Activated CD4-positive, alpha-beta memory T cell treated with anti-CD3 and anti-CD28 coated beads, Interleukin-2, amount 10 ng/mL, durations not matched to agents 7 days and 5 days (primary cell): ENCODE measurements at places on chromosomes 6 and 20.

GRCh38 chr6:25302151-25302550, 23.0 kb downstream of the CARMIL1 start:
- DNase-seq = no peak

DNA sequence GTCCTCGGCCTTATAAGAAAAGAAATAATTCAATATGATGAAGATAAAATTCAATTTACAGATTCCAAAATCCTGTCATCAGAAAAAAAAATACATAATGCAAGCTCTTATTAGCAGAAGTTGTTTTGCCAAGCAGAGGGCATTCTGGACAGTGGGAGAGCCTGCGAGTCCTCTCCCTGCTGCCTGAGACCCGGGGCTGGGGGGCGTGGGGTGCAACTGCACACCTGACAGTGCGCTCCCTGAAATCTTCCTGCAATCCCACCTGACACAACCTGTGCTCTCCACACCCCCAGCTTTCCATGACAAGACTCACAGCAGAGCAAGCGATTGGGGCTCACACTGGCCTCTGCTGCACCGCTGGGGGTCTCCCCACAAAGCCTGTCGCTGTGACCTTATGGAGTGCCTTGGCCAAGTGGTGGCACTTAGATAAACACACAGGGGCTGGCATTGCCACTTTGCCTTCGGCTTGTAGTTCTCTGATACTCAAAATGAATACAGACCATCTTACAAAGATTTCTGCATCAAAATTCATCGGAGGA, 130.3 kb upstream of the PDE10A start:
- no peak for DNase-seq

- DNase-seq = no peak
Measured at GRCh38 chr6:150024646-150025155, 631 bp downstream of the RAET1L start.

GRCh38 chr6:167094436-167094819, 28.5 kb upstream of the CCR6 start:
- DNase-seq = no peak

DNA sequence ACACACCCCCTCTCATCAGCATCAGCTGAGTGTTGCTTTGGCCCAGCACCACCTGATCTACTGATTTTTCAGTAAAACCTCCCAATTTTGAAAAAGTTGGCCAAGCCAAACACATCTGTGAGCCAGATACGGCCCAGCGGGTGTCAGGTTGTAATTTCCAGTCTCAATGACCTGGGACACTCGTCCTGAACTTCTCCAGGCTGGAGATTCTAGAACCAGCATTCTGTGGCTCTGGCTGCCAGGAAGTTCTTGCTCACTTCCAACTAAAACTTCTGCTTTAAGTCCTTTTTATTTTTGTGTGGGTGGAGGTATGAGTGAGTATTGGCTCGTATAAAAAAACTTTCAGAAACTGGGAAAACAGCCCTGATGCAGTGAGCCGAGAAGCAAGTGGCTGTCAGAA, 5.1 kb downstream of the KIAA1755 start:
- DNase-seq = no peak

DNA sequence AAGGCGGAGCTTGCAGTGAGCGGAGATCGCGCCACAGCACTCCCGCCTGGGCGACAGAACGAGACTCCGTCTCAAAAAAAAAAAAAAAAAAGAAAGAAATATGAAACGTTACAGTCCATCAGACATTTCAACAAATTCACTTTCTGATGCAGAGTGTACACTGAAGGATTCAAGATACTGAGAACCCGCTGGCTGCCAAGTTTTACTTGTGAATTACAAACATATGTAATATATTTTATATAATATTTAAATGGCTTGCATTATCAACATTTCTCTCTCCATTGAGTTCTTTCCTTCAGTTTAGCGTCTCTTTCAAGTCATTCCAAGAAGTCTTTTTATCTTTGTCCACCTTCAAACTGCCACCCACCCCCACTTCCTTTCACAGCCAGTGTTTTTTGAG, 240.9 kb upstream of the RNF217 start:
- DNase-seq = no peak

DNA sequence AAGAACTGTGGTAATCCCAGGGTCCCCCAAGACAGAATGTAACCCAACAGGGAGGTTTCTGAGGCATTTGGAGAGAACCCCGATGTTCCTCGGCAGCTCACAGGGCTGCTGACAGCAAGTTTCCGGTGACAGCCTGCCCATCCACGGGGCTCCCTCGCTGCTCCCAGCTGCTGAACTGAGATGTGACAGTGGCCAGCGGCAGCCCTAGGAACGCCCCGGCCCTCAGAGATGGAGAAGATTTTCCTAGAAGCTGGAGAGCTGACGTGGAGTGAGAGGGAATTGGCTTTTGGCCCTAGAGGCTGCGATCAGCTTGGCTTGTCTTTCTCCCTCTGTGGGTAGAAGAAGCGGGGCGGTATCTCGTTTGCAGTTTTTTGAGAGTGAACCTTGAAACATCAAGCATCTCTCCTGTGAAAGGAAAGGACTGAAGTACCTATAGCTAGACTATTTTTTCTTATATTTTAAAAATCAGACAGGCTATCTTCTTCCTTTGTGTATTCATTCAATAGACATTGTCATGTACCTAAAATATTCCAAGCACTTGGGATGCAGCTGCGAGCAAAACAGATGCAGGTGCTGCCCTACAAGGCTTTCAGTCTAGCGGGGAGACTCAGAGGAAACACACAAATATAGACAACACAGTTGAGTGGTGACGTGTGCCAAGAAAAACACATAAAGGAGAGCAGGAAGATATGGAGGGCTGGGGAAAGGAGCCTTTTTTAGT, 28.4 kb upstream of the NFATC2 start:
- no peak for DNase-seq

GRCh38 chr6:44228836-44229235, 5.4 kb downstream of the SLC29A1 start:
- DNase-seq = no peak

GRCh38 chr20:13625304-13625979, 13.3 kb downstream of the TASP1 start:
- DNase-seq = no peak

DNA sequence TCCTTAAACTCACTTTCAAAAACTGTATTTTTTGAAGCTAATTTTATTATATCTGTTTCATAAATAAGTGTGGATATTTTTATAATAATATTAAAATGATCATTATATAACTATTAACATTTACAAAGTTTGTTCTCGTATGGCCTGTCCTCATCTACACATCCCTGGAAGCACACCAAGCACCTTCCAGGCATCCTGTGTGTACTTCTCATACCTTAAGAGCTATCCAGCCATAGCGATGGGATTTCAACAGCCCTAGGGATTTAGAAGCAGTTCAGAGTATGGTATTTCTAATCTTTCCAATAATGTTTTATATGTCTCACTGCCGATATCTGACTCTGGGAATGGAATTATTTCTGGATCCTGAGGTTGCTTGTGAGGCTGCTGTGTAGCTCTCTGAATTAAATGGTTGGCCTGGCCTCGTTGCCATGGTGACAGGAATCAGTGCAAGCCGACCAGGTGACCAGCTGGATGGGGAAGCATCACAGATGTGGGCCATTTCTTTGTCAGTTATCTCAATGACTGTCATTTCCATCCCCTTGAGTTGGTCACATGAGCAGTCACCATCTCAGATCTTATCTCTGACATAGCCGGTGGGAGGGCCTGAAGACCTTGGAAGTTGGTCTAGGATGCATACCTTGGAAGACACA, 265.2 kb upstream of the RIN2 start:
- no peak for DNase-seq

GRCh38 chr20:37226889-37227288, 34.7 kb downstream of the GHRH start:
- DNase-seq = no peak

DNA sequence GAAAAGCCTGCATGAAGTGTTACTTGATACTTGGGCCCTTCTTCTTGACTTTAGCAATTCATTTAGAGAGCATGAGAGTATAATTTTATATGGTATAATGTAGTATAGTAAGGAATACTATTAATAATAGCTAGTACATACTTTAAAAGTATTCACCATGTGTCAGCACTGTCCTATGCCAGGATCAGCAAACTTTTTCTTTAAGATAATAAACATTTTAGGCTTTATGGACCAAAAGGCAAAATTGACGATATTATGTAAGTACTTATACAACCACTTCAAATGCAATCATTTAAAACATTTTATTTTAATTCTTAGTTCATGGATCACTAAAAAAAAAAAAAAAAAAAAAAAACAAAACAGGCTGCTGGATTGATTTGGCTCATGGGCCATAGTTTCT, 163.9 kb downstream of the IBTK start:
- no peak for DNase-seq

GRCh38 chr6:43246301-43247113, 3.2 kb downstream of the TTBK1 start:
- no peak for DNase-seq

DNA sequence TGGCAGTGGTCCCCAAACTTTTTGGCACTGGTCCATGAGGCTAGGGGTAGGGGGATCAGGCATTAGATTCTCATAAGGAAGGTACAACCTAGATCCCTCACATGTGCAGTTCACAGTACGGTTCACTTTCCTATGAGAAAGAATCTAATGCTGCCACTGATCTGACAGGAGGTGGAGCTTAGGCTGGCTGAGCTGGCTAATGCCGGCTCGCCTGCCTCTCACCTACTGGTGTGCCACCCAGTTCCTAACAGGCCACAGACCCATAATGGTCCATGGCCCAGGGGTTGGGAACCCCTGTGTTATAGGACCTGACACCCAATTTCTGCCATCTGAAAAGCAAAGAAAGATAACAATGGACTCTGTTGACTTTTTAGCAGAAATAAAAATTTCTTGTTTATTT, 199.6 kb downstream of the GMPR start:
- DNase-seq = peak; percentile 65

DNA sequence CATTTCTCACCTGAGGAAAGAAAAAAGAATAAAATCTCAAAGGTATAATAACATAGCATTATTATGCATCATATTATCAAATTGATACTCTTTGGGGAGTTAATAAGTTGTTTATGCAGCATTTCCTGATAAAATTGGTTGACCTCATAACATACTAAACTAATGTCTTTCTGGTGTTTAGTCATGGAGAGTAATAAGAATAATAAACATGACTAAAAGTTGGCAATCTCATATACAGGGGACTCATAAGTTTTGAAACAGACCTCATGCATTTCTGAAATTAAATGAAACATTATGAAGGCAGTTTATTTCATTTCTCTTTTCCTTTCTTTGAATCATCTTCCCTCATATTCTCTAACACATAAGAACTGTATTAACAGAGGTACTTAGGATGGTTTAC, 60.5 kb upstream of the PRDM1 start:
- no peak for DNase-seq

GRCh38 chr20:4261333-4262284, 246.3 kb upstream of the RNF24 start:
- no peak for DNase-seq

DNA sequence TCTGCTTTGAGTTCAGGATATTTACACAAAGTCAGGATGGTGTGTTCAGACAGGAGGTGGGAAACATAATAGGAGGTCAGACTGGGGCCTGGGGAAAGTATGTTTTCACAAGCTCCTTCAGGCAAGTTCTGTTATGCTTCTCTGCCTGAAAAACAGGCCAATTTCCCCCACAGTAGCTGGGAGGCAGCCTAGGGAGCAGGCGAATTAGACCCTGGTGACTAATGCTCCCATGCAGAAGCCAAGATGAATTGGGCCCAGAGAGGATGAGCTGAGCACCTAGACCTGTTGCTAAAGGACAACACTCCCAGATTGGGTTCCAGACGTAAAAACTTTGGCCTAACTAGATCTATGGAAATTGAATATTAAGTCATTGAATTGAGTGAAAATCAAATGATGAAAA, 142.2 kb upstream of the MAP3K7 start:
- DNase-seq = no peak

DNA sequence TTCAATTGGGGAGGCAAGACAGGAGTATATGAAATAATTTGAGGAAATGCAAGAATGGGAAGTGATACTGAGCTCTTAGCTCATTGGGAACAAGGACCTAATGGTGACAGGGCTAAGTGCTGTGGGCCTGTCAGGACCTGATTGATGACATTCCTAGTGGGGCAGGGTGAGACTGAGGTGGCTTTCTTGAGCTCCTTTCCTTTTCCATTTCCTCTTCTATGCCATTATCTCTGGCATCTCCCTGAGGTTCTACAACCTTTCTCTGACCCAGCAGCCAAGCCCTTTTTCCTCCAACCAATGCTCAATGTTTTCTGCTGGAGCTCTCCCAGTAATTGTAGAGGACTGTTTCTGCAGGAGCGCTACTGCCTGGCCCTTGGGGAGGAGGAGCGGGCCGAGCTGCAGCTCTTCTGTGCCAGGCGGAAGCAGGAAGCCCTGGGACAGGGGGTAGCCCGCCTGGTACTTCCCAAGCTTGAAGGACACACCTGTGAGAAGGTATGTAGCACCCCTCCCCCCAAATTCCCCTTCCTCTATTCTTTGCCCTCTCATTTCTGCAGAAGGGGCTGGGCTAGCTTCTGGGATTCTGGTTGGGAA, 2.8 kb upstream of the TOMM6 start:
- no peak for DNase-seq

- peak; percentile 38 for DNase-seq
Measured at GRCh38 chr6:797479-798077, 104.6 kb upstream of the EXOC2 start.

DNA sequence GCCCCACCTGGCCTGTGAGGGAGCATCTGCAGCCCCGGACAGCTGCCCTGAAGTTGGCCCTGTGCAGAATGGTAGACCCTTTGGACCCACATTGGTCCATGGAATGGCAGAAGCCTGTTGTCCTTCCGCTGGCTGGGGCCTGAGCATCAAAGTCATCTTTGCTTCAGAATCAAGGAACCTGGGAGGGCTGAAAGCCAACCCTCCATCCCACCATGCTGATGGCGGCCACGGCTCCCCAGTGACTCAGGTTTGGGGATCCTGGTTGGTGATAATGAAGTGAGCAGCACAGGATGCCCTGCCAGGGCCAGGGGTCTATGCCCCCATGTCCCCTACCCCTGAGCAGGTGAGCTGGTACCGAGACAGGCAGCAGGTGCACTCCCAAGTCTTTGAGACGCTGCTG, 52.8 kb downstream of the YTHDF1 start:
- DNase-seq = no peak

- DNase-seq = no peak
Measured at GRCh38 chr6:20841806-20842205, 307.5 kb downstream of the CDKAL1 start.

GRCh38 chr6:32666420-32667300, at the start of gene HLA-DQB1:
TSS of gene HLA-DQB1 (minus strand) at chr6:32666657. CDS start at chr6:32666607, 50 bp downstream.
- DNase-seq = peak; percentile 78
